ENCODE measurements at places on chromosomes 2 and 18.

DNA sequence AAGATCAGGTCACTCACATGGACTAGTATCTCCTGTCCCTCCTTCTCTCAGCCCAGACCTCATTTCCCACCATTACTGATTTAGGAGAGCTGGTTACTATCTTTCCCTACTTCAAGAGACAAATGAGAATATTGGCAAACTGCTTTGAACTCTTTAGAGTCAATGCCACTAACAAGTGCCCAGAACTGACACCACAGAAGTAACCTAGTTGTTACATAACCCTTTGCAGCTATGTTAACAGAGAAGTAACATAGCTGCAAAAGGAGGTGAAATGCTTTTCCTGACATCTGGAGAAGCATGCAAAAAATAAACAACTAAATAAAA is 30.0 kb downstream of the TGFA start:
- no peak for DNase-seq

DNA sequence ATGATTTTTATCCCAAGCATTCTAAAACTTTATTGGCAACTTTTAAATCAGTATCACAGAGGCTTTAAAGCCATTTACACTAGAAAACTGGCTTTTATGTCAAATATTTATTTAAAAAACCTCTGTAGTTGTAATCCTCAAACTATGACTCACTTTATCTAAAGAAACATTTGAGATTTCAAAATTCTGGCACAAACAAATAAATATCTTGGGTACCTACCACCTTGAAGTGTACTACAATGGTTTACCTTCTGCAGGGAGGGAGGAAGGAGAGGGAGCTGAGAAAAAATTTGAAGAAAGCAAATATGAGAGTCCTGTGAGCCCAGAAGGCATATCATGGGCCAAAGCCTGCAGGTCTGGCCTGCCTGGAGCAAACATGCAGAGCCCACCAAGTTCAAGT is 155.6 kb downstream of the NCKAP5 start:
- no peak for DNase-seq

GRCh38 chr2:178142274-178143065 is 30.2 kb downstream of the RBM45 start:
- no peak for DNase-seq

GRCh38 chr2:113005030-113005509 is at the start of gene IL36A:
TSS of gene IL36A (plus strand) at chr2:113005459. CDS start at chr2:113005872, 413 bp downstream.
- DNase-seq, result no peak

DNA sequence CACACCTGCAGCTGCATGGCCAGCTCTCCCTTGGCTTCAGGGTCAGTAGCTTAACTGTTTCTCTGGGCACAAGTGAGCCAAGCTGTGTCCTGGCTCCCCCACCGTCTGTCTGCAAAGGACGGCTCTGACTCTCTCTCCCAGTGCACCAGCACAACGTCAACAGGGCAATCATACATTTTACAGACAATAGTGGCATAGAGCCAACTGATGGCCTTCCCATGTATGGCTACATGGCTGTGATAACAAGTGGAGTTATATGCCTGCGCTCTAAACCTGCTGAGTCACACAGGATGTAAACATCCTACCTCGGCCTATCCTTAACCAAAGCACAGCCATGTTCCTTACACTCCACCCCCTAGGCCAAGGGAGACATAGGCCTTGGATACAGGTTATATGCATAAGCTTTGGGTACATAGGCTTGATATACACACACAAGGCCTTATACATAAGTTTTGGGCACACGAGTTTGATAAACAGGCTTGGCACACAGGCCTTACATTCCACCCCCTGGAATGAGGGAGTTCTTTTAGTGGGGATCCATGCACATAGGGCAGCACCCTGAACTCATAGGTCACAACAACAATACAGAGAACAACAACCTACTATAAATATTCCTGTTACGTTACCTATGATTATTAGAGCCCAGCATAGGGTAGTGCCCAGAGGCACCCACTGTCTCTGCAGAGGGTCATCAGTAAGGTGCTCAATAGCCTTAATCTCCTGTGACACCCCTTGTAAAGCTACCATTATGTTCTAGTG is 17.7 kb downstream of the PHOSPHO2 start:
- DNase-seq, result no peak

DNA sequence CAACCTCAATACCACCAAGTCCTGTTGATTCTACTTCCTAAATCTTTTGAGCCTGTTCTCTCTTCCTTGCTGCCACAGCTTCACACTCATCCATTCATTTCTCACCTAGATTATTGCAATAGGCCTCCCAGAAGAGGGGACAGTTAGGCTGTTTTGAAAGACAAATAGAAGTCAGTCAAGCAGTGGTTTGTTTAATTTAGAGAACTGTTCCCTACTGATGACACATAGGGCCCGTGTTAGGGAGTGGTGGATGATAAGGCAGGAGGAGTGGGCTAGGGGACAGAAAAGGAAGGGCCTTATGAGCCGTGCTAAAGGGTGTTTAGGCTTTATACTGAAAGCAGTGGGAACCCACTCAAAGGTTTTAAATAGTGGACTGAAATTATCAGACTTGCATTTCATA is 59.6 kb upstream of the ZFP36L2 start:
- DNase-seq, result no peak

DNA sequence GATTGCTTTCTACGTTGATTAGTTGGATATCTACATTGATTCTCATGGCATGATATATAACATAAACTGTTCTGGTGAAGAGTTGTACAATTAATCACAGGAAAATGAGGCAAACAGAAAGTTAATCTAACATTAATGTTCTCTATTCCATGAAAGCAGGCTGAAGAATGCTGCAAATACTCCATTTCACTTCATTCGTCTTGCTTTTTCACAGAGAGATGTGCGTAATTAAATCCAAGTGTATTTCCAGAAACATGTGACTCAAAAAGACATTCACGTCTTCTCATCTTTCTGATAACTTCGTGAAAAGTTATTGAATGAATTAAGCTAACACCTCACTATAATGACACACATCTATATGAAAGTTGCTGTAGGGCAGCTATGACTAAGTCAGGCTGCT is 1471.5 kb downstream of the DPP10 start:
- no peak for DNase-seq

- DNase-seq, result no peak
These were observed 1.3 kb downstream of the ARHGEF4 start for GRCh38 chr2:130837811-130838565.

DNA sequence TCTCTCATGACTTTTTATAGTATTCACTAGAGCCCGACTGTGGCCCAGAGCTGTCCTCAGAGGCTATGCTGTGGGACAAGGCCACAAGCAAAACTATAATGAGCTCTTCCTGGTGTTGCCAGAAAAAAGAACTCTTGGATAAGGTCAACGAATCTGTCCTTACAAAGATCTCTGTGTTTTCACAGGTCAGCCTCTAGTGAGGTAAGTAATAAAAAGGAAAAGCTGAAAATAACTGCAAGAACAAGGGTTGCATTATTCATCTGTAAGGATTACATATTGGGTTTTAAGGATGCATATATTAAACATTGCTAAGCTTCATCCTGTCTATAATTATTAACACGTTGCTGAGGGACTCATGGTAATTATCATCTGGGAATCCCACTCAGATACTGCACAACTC is 62.8 kb upstream of the ATL2 start:
- DNase-seq, result no peak

DNA sequence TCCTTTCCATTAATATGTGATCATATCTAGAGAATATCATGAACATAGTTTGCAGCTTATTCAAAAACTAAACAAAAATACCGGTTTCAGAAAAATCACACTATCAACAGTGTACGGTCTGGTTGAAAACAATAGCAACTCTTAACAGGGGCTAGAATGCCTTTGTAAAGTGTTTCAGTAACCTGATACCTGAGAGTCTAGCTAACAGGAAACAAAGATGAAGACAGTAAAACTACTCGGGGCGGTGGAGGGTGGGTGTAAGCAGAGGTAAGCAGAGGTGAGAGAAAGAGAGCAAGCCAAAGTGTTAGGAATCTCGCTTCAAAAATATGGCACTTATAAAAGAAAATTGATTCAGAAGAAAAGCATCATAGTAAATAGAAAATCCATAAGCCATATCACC is 109.0 kb upstream of the RGPD4 start:
- DNase-seq, result no peak

DNA sequence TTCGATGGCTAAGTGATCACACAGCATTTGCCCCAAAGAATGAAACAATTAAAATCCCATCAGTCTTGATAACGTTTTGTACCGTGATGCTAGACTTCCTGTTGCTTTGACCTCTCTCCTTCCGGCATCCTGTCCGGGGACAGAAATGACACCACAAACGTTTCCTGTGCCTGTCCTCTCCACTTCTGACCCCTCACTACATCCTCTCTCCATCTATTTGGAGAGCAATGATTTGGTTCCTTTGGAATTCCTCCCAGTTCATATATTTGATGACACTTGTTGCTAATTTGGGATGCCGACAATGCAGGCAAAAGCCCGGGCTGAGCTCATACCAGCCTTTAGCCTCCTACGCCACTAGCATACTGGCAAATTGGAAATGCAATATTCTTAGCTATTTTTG is 151.2 kb upstream of the CCDC68 start:
- DNase-seq, result no peak

GRCh38 chr18:68707646-68708045 is 7.3 kb downstream of the TMX3 start:
- DNase-seq, result no peak

DNA sequence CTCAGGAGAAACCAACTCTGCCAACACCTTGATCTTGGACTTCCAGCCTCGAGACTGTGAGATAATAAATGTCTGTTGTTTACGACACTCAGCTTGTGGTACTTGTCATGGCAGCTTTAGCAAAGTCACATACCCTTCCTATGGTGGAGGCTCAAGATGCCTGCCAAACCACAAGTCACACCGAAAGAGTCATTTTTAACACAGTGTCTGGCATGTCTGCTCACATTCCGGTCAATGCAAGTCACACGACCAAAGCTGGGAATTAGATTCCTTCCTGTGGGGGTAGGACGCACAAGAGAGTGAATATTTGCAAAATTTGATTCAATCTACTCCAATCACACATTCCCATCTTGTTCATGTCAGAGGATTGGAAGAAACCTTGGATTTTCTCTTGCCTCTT is 24.6 kb downstream of the KCNE4 start:
- no peak for DNase-seq

DNA sequence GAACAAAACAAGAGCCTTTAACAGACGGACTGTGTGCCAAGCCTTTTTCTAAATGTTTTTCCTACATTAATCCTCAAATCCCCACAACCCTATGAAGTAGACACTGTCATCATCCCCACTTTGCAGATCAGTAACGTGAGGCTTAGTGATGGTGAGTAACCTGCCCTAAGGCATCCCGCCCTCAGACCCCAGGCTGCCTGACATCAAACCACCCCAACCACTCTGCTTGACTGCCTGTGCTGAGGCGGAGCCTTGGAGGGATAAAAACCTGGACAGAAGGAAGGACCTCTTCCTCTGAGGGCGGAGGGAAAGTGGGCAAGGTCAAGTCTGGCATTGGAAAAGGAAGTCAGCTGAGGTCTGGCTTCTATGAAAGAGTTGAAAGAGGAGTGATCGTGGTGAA is 104.6 kb downstream of the SP3 start:
- DNase-seq, result no peak

GRCh38 chr2:120764492-120764891 is 28.8 kb downstream of the GLI2 start:
- DNase-seq, result no peak

DNA sequence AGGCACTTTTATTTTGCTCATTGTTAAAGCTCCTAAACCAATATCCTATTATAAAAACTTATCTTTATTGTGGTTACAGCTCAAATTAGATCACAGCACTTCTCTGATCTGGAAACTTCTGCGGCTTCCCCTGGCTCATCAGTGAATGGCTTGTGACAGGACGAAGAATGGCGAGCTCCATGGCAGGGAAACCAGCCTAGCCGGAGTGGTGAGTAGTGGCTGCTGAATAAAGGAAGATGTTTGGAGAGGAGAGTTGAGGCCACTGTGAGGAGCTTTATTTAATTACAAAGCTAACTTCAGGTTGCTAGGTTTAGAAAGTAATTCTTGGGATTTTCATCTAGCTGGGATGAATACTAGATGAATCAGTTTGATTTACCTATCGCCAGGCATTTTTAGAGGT is 213.5 kb downstream of the CYRIA start:
- DNase-seq, result no peak
